ENCODE measurements at places on chromosomes 4 and X. TPM values are rescaled to one million over a fixed set of nuclear protein-coding genes. Genes with fewer than 3 reads are reported as not detected.

Gene CLCN5
- 4.9 TPM for total RNA-seq

GRCh38 chr4:66095065-66095464 is 424.8 kb upstream of the EPHA5 start:
- DNase-seq, result no peak
- H3K27ac ChIP-seq, result no peak overlapping the region
- no peaks in the 10 kb centered on the region for H3K27me3 ChIP-seq
- no peaks in the 10 kb centered on the region for H3K4me1 ChIP-seq
- H3K36me3 ChIP-seq, result no peaks in the 10 kb centered on the region

Gene TBC1D8B
- total RNA-seq, result 4.7 TPM

Gene SMPX
- total RNA-seq, result not detected

DNA sequence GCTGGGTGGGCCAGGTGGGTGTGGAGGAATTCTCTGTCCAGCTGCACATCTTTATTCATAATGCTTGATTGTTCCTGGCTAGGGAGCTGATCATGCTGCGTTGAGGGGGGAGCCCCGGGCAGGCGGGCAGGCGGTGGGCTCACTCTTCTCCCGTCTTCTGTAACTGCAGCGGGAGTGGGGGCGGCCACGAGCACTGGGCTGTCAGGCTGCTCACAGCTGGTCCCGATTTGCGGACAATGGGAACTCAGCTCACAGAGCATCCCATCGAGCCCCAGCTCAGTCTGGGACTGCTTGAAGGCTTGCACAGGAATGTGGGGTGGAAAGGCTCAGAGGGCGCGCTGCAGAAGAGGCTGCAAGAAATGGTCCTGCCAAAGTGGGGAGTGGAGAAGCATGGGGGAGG is 63.8 kb downstream of the EFNB1 start:
- H3K4me3 ChIP-seq, result no peak overlapping the region
- no peak for DNase-seq
- no peak overlapping the region for H3K27ac ChIP-seq
- H3K27me3 ChIP-seq, result no peaks in the 10 kb centered on the region
- peaks cover 24% of the 10 kb centered on the region for H3K4me1 ChIP-seq

GRCh38 chr4:184861047-184861446 is 35.3 kb upstream of the ACSL1 start:
- H3K36me3 ChIP-seq, result no peaks in the 10 kb centered on the region
- H3K4me1 ChIP-seq, result no peaks in the 10 kb centered on the region
- no peak for DNase-seq

Gene SERTM2
- 28.2 TPM for total RNA-seq

Gene MAGEB2
- total RNA-seq, result not detected

DNA sequence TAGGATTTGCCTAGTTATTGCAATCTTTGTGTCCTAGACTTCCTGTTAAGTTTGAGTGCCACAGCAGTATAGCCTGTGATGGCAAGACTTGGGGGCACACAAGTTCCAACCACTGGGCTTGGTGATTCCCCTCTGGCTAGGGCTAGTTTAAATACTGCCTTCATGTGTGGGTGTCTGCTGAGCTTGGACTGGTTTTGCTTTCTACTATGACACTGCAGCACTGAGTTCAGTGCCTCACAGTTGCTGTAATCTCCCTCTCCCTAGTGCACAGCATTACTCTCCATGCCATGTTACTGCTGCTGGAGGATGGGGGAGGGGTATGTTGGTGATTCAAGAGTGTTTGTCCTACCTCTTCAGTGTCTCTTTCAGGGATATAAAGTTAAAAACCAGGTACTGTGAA is 379.6 kb downstream of the IL15 start:
- H3K27ac ChIP-seq, result no peak overlapping the region
- no peak overlapping the region for H3K4me3 ChIP-seq
- no peak for DNase-seq

Gene DMRTC1B
- not detected for total RNA-seq

DNA sequence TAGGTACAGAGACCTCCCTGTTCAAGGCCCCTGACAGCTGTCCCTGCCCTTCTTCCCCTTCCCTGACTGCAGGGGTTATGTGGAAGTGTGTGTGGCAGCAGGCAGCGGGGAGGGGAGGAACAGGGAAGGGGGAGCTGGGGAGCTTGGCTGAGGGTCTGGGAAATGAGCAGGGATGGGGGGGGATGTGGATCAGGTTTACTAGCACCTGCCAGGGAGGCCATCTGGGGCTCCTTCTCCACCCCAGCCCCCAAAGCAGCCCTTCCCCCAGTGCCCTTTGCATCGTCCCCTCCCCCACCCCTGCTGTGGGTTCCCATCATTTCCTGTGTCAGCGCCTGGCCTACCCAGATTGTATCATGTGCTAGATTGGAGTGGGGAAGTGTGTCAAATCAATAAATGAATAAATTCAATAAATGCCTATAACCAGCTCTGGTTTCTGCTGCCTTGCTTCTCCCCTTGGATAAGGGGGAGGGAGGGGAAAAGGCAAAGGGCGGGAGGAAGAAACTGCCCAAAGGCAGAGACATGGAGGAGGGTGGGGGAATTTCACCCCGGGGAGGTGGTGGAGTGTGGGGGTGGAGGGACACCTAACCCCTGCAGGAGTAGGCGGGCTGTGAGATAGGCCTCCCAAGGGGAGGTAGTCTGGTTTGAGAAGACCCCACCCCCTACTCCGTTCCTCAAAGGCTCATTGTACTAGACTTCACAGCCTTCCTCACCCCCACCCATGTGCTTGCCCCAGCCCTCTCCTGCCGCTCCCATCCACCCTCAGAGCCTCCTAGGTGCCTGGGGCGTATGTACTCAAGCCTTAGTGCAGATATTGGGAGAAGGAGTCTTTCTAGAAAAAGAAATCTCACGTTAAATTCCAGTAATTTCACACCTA is 3.2 kb downstream of the CXorf65 start:
- H3K27me3 ChIP-seq, result peaks cover 3% of the 10 kb centered on the region
- peak overlapping the region; percentile 49 for H3K27ac ChIP-seq
- peaks cover 12% of the 10 kb centered on the region for H3K4me1 ChIP-seq
- no peak for DNase-seq

DNA sequence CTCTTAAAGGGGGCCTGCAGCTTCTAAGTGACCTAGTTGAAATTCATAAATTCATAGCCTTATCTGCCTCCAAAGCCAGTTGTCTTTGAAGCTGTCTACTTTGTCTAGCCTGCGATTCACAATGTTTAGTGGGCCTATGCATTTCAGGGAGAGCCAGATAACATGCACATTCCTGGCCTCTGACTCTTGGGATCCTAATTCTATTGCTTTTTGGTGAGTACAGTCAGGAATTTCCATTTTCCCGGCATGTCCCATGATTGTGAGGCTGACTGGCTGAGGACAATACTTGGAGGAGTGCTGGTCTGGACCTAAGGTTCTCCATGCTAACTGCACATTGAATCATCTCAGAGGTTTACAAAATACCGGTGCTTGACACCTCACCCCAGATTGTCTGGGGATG is 155.0 kb downstream of the MSL3 start:
- H3K27ac ChIP-seq, result no peak overlapping the region
- no peaks in the 10 kb centered on the region for H3K27me3 ChIP-seq
- H3K4me3 ChIP-seq, result no peak overlapping the region
- no peaks in the 10 kb centered on the region for H3K4me1 ChIP-seq

GRCh38 chrX:37816766-37817165 is 30.6 kb downstream of the DYNLT3 start:
- no peak for DNase-seq
- H3K27ac ChIP-seq, result no peak overlapping the region
- no peaks in the 10 kb centered on the region for H3K36me3 ChIP-seq
- no peak overlapping the region for H3K4me3 ChIP-seq
- no peaks in the 10 kb centered on the region for H3K4me1 ChIP-seq
- H3K27me3 ChIP-seq, result no peaks in the 10 kb centered on the region

Gene STAP1
- not detected for total RNA-seq

DNA sequence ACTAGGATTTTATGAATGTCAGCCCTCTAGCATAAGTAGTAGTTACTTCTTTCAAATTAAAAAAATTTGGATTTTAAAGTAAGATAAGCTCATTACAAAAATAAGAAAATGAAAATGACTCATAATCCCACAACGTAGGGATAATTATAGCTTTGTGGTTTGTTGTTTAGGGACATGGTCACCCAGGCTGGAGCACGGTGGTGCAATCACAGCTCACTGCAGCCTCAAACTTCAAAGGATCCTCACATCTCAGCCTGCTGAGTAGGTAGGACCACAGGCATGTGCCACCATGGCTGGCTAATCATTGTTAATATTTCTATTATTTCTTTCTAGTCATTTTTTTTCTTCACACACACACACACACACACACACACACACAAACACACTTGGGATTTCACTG is 57.6 kb downstream of the PLAC1 start:
- no peak overlapping the region for H3K4me3 ChIP-seq
- DNase-seq, result no peak
- no peaks in the 10 kb centered on the region for H3K27me3 ChIP-seq
- no peaks in the 10 kb centered on the region for H3K36me3 ChIP-seq
- H3K4me1 ChIP-seq, result no peaks in the 10 kb centered on the region

Gene USP17L18
- total RNA-seq, result not detected

Gene VSIG4
- total RNA-seq, result 57.0 TPM

GRCh38 chr4:27702730-27703431 is 842.2 kb downstream of the STIM2 start:
- no peak overlapping the region for H3K27ac ChIP-seq
- no peak for DNase-seq
- no peaks in the 10 kb centered on the region for H3K36me3 ChIP-seq
- no peak overlapping the region for H3K4me3 ChIP-seq
- no peaks in the 10 kb centered on the region for H3K4me1 ChIP-seq

- H3K27ac ChIP-seq, result no peak overlapping the region
- H3K36me3 ChIP-seq, result no peaks in the 10 kb centered on the region
- H3K27me3 ChIP-seq, result no peaks in the 10 kb centered on the region
- H3K4me1 ChIP-seq, result no peaks in the 10 kb centered on the region
- no peak for DNase-seq
Observed at GRCh38 chrX:100819534-100819836, 706 bp upstream of the CSTF2 start.

Gene CCDC149
- total RNA-seq, result 16.7 TPM

Gene PPP2R2C
- total RNA-seq, result 17.2 TPM

- H3K4me3 ChIP-seq, result no peak overlapping the region
- H3K27ac ChIP-seq, result no peak overlapping the region
- no peaks in the 10 kb centered on the region for H3K27me3 ChIP-seq
Observed at GRCh38 chr4:8033067-8033755, 93.5 kb upstream of the AFAP1 start.

- no peak overlapping the region for H3K27ac ChIP-seq
- no peak for DNase-seq
- H3K4me1 ChIP-seq, result no peaks in the 10 kb centered on the region
- H3K27me3 ChIP-seq, result no peaks in the 10 kb centered on the region
- no peaks in the 10 kb centered on the region for H3K36me3 ChIP-seq
- no peak overlapping the region for H3K4me3 ChIP-seq
Observed at GRCh38 chr4:186536285-186536684, 19.1 kb downstream of the MTNR1A start.

DNA sequence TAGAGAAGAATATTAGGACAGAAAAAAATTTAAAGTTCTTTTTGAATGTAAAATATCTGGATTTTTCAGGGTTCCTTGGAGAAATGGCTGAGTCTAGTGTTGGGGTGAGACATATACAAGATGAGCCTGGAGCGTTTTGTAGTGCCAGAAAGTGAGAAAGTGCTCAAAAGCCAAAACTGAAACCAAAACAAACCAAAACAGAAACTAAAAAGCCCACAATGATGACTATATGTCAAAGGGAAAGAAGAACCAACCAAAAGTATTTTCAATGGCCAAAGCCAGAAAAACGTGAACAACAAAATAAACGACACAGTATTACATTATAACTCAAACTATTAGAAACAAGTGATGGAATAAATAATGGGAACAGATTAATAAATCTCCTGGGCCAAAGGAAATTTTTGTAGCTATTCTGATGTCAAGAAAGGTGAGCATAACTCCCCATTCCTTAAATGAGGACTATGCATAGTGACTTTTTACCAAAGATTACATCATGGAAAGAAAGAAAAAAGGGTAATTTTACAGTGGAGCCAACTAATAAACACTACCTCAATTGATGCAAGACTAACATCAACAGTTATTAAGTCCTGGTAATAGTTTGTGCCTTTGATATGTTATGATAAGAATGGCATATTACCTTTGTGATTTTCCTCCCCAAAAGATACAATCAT is 1137.6 kb downstream of the C4orf33 start:
- H3K27ac ChIP-seq, result no peak overlapping the region
- H3K27me3 ChIP-seq, result no peaks in the 10 kb centered on the region
- no peak overlapping the region for H3K4me3 ChIP-seq
- DNase-seq, result no peak

GRCh38 chr4:37754410-37755185 is 68.4 kb upstream of the RELL1 start:
- DNase-seq, result no peak
- no peaks in the 10 kb centered on the region for H3K27me3 ChIP-seq
- H3K4me1 ChIP-seq, result peaks cover 10% of the 10 kb centered on the region
- no peak overlapping the region for H3K4me3 ChIP-seq

- DNase-seq, result no peak
- peaks cover 8% of the 10 kb centered on the region for H3K4me1 ChIP-seq
- no peak overlapping the region for H3K27ac ChIP-seq
- no peaks in the 10 kb centered on the region for H3K36me3 ChIP-seq
Observed at GRCh38 chr4:81348778-81349094, 123.0 kb downstream of the RASGEF1B start.

GRCh38 chrX:47112316-47112954 is 32.1 kb downstream of the NDUFB11 start:
- no peak overlapping the region for H3K4me3 ChIP-seq
- no peaks in the 10 kb centered on the region for H3K36me3 ChIP-seq
- H3K4me1 ChIP-seq, result no peaks in the 10 kb centered on the region

GRCh38 chr4:1601852-1602654 is 82.1 kb downstream of the FAM53A start:
- H3K4me1 ChIP-seq, result peaks cover 14% of the 10 kb centered on the region
- no peak for DNase-seq
- H3K36me3 ChIP-seq, result no peaks in the 10 kb centered on the region
- no peaks in the 10 kb centered on the region for H3K27me3 ChIP-seq
- no peak overlapping the region for H3K4me3 ChIP-seq
- H3K27ac ChIP-seq, result no peak overlapping the region

Gene ADAMTS3
- total RNA-seq, result 2.7 TPM

DNA sequence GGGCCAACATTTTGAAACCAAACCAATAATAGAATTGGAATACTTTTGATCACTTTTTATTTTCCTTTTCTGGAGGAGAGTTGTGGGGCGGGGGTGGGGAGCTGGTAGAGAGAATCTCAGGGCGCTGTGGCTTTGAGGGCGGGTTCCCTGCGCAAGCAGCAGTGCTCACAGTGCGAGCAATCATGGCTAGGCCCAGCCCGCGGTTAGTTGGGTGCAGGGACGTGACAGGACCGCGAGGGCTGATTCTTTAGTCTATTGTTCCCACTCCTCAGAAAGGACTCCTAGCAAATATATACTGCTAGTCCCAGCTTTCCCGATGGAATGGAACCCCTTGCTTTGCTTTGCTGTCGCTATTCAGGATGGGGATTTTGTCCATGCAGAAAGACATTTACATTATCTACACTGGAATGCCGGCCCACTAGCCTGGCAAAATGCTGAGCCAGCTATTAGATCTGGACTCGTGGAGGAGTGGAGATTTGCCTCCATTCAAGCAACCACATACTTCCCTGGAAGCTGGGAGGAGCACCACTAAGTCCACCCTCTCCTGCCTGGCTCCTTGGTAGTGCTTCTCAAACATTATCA is 23.9 kb upstream of the APLN start:
- no peaks in the 10 kb centered on the region for H3K27me3 ChIP-seq
- DNase-seq, result peak; percentile 77
- H3K36me3 ChIP-seq, result no peaks in the 10 kb centered on the region
- peak overlapping the region; percentile 74 for H3K27ac ChIP-seq
- peak overlapping the region; percentile 36 for H3K4me3 ChIP-seq
- peaks cover 10% of the 10 kb centered on the region for H3K4me1 ChIP-seq
